Activated naive CD4-positive, alpha-beta T cell treated with Interleukin-2 at 50 U/mL for 16 hours (primary cell): ENCODE measurements at places on chromosomes 11 and 22.

DNA sequence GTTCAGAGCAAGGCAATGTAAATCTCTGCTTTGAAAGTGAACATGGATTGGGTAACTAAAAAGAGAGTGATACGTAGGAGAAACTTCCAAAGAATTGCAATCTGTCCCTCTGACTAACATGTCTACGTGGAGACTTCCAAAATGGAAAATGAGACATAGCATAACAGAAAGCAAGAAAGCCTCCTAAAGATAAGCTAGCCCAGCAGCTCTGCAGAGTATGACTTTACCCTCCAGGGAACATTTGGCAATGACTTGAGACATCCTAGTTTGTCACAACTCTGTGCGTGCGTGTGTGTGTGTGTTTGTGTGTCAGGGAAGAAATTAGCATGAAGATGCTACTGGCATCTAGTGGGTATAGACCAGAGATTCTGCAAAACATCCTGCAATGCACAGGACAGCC is 817.4 kb downstream of the NTM start:
- DNase-seq: no peak

DNA sequence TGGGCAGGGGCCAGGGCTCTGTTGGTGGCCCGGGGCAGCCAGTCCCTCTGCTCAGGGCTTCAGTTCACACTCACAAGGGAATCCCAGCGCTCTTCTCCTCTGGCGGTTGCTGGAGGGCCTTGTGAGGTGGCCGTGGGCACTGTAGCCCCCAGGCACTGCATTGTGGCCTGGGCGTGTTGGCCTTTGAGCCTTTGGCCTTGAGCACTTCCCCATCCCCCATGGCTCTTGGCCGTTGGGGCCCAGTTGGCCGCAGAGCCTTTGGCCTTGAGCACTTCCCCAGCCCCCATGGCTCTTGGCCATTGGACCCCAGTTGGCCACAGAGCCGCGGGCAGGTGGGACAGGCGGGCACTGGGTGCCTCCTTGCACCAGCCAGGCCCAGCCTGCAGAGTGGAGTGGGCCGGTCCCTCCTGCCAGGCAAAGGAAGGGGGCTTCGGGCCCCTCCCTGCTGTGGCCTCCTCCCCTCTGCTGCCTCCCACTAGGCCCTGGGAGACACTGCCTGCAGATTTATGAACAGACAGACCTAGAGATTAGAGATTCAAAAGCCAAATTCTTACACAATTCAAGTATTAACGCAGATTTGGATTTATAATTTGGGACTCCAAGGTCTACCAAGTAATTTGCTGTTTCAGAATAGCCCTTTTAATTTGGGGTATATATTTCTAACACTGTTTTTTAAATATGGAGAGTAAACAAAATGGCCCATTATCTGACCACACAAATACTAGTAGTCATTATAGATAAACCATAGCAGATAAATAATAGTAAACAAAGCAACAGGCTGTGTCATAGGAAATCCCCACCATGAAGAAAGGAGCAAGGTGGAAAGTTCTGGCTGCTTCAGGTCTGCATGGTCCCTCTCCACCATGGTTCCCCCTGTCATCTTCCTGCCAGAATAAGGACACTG is 18.2 kb upstream of the TXNRD2 start:
- DNase-seq: no peak

- peak; percentile 72 for DNase-seq
Measured at GRCh38 chr11:33065445-33066178, 26.2 kb downstream of the TCP11L1 start.

DNA sequence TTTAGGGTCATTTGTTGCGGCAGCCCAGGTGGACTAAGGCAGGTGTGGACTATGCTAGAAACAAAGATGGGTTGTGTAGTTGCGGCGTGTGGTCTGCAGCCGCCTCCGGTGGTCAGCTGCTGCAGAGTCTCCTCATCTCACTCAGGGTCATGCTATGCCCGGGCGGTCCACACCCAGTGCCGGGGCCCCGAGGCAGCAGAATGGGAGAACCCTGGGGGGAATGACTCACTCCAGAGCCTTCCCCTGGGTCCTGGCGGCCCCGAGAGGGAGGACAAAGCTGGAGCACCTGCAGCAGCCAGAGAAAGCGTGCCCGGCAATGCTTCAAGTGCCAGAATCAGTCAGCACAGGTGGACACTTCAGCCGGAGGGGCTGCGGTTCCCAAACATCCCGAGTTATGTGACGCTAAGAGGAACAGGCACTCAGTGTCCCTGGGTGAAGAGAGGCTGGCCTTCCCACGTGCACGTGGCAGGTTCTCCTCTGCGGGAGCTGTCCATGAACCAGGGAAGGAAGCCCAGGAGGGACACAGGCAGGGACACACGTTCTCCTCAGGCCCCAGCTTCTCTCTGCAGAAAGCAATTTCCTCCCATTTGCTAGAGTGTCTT is 289.6 kb upstream of the B3GAT1 start:
- no peak for DNase-seq

GRCh38 chr11:44382656-44383240 is 72.8 kb upstream of the ALX4 start:
- DNase-seq: no peak

DNA sequence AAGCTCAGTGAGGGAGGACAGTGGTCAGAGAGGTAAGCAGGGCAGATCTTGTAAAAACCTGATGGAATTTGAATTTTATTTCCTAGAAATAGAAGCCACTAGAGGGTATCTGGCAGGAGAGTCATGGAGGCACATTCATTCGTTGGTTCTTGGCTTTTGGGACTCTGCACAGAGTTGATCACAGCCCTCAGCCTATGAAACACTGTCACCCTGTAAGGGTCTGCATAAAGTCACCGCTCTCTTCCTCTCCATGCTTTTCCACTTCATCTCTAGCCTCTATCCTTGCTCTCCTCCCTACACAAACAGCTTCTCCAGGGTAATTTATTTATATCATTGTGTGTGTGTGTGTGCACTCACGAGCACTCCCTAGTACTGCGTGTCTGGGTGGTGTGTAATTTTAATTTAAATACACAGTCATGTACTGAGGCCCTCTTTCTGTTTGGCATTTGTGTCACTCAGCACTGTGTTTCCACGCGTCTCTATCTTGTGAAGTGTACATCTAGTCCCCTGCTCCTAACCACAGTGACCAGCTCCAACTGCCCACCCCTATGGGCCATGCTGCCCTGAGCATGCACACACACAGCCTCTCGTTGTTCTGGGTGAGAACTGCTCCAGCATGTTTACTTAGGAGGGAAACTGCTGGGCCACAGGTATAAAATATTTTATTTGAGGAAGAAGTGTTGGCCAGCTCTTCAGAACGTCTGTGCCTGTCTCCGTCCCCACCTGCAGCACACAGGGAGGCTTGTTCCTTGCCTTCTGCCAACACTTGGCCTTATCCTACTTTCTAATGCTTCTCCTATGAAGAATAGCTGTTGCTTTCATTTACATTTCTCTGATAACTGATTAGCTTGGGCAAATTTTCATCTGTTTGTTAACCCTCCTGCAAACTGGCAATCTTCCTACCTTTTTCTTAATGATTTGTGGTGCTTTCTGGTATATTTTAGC is 4.5 kb downstream of the KCNQ1OT1 start:
- DNase-seq: no peak

DNA sequence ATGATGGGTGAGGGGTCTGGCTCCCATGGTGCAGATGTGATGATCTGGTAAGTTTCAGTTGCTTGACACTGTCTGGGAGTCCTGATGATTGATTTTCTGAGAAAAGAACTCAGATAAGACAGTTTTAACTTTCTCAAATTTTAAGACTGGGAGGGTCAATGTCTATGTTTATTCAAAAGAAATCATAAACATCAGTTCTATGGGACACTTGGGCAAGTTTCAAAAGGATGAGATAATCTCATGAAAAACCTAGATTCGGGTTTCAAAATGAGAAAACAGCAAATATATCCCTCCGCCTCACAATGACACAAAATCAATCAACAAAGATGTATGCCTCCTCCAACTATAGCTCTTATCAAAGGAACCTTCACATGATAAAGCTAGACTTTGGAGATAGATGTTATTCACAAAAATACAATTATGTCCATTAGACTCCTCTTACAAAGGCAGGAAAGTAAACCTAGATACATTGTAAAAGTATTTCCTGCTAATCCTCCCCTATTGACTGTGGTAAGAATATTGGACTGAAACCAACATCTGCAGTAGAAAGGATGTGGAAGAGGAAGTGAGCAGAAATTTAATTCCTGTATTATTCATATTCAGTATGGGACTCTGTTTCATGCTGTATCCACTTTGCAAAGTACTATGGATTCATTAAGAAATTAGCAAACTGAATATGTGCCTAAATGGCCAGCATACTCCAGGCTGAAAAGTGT is 21.6 kb downstream of the SVIP start:
- DNase-seq: no peak

DNA sequence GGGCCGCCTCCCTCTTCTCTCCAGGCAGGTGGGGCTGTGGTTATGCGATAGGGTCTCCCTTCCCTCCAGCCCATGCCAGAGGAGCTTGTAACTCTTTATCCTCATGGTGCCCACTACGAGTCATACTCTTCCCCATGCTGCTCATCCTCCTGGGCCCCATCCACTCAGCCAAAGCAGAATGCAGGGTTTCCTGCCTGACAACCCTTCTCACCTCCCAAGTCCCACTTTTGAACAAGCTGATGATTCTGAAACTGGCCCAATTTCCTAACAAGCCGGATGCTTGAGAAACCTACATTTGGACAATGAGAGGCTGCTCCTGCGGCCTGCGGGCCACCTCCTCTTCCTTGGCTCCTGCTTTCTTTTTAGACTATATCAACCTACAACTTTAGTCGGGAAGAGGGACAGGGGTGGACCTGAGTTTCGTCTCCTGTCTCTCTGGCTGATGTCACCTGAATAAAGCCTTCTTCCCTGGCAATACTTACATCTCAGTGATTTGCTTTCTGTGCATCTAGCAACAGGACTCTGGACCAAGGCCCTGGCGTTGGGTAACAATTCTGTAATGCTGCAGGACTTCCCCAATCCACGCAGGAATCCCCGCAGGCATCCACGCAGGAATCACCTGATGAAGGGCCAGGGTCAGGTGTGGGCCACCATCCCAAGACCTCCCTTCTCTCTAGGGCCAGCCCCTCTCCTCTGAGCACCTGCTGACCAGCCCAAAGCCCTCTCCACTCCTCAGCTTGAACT is 1.5 kb upstream of the NDUFS8 start:
- DNase-seq: no peak

- no peak for DNase-seq
Measured at GRCh38 chr11:3164138-3164551, 965 bp downstream of the OSBPL5 start.

DNA sequence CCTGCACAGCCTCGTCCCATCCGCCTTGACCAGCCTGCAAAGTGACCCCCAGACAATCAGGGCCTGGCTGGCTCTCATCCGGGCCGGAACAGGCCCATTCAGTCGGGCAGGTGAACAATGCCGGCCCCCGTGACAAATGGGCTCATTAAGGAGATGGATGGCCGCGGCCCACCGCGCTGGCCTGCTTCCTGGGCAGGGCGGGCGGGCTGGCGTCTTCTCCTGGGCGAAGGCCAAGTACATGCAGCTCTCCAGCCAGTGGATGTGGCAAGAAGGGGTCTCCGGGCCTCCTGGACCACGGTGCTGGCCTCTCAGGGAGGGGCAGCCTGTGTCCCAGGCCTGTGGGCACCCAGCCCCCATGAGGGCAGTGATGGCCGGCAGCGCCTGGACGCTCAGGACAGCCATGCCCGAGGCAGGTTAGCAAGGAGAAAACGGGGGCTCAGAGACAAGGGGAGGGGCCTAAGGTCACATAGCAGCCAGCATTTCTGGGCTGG is 1022.8 kb downstream of the BRD1 start:
- no peak for DNase-seq

DNA sequence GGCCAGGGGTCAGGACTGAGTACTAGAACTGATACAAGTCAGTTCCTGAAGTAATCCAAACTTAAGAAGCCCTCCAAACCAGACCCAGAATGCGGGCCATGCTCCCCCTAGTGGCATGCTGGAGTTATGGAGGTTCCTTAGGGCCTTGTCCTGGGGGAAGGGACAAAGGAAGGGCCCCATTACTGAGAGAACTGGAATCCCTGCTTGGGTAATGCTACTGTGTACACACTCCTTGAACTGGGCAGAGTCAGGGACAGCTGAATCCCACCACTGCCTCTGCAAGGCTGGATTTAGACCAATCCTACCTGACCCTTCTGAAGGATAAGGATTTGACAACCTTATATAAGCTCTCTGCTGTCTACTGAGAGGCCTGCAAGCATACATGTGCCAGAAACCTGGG is 97.3 kb upstream of the AKIP1 start:
- DNase-seq: peak; percentile 35
